ENCODE measurements at places on chromosomes 1 and 21. TPM values are rescaled to one million over a fixed set of nuclear protein-coding genes. Genes with fewer than 3 reads are reported as not detected.

DNA sequence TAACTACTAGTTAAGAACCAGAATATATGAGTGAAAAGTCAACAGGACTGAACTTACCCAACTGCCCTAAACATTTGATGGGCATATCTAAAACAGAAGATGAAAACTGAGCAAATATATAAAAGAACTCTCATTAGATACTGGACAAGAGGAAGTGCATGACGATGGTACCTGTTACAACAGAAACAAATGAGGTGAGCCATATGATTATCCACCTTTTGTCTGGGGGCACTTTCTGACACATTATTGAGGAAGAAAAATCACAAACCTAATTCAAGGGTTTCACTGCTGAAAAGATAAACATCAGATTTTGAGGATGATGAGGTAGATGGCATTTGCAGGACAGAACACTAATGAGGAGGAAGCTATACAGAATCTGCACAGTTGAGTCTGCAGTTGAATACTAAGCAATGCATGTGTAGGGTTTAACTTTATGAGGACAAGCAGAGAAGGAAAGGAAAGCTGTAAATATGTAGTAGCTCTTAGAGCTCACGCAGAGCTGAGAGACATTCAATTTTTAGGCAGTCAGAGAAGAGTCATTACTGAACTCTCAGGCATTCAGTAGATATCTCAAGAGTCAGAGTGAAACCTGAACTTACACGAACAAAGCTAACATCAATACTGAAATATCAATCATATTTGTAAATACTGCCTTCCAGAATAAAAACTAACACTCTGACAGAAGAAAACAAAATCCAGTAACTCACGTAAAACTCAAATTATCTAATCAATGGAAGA is 262.1 kb downstream of the AKT3 start:
- no peak for DNase-seq

DNA sequence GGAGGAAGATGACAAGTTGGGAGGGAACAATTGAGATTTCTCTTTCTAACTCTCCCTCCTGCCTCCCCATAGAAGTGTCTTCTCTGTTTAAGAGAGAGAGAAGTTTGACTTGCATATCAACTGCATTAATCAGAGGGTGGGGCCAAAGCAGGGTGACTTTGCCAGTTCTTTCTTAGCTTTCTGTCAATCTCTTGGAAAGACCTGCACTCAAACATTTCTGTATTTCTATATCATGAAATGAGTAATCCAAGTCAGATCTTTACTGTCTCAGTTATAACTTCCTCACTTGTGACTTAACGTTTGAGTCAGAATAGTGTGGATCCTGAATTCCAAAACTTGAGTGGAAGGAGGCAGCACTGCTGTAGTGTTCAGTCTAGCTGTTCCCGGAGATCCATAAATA is 180.8 kb upstream of the KCNK2 start:
- no peak for DNase-seq

GRCh38 chr1:40922969-40923368 is 56.5 kb upstream of the CTPS1 start:
- DNase-seq, result no peak

DNA sequence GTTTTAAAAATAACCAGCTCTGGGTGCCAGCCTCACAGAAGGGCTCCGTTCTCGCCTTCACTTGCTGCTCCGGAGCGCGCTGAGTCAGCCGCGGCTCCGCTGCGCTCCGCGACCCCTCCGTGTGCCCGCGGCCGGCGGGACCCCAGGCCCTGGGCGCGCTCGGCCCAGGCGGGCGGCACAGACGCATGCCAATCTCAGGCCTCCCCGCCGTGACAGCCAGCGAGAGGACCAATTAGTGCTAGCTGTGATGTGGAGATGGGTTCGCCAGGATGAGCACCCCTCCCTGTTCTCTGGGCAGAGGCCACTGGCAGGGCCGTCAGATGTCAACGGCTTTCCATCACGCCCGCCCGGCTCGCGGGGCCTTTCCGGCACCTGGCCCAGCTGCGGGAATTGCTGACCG is 293.8 kb downstream of the SPATA17 start:
- DNase-seq, result no peak

- peak; percentile 48 for DNase-seq
Observed at GRCh38 chr1:103457886-103458455, 67.5 kb upstream of the RNPC3 start.

GRCh38 chr1:211621447-211622198 is 42.7 kb upstream of the SLC30A1 start:
- DNase-seq, result no peak

GRCh38 chr1:90334137-90334536 is 339.2 kb downstream of the ZNF326 start:
- no peak for DNase-seq

- no peak for DNase-seq
Observed at GRCh38 chr21:27795418-27795817, 828.5 kb upstream of the ADAMTS5 start.

GRCh38 chr1:15948595-15949452 is 27.1 kb downstream of the ZBTB17 start:
- DNase-seq, result peak; percentile 82

GRCh38 chr1:174393885-174394284 is 53.9 kb upstream of the GPR52 start:
- DNase-seq, result no peak

DNA sequence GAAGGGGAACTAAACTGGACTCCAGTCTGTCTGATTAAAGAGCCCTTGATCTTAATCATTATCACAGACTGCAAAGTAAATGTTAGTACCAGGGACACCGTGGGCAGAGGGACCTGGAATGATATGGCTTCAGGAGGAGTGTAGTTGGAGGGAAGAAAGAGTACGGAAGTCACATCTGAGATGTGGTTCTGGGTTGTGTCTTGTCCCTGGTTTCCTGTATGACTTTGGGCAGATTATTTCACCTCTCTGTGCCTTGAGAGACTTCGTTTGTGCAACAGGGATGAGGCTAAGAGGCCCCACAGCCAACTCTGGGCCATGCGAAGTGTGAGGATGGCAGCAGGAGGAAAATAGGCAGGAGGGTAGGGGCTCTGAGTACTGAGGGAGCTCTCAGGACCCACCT is 76.1 kb upstream of the SLC2A1 start:
- no peak for DNase-seq

- no peak for DNase-seq
Observed at GRCh38 chr1:182157187-182157586, 95.7 kb upstream of the ZNF648 start.

- no peak for DNase-seq
Observed at GRCh38 chr1:32489774-32490454, 25.0 kb downstream of the ZBTB8B start.

DNA sequence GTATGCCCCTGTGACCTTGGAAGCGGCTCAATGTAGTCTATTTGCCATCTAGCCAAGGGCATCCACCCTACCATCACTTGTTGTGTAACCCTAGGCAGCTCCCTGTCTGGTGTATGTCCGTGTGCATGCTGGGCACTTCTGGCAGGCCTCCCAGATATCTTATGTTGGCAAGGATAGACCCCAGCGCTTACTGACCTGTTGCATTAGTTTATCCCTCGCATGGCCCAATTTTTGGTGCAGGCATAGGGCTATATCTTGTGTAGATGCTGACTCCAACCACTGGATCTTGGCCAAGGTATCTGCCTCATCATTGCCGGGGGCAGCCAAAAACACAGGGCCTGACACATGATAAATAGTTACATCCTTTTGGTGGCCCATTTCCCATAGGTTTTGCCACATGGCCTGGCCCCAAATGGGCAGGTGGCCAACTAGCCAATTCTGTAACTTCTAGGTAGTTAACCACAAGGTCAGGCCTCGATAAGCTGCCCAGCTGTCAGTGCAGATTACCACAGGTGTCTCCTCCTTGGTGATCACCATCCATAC is 14.0 kb upstream of the TBX19 start:
- no peak for DNase-seq

DNA sequence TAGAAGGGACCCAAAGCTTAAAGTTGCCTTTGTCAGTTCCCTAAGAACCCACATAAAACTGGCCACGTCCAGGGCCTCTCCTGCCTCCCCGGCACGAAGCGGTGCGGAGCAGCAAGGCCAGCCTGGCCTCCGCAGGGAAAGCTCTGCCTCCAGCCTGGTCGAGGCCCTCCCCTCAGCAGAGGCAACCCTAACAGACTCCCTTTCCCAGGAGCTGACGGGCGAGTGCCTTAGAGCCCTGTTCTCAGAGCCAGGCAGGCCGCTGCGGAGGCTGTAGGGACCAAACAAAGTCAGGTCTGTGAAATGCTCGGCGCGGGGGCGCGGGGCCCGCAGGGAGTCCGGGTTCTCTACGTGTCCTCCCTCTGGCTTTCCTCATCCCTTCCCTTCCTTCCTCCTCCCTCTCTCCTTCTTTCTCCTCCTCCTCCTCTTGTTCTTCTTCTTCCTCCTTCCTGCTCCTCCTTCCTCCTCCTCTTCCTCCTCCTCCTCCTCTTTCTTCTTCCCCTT is 40.7 kb downstream of the RIPK4 start:
- DNase-seq, result no peak

DNA sequence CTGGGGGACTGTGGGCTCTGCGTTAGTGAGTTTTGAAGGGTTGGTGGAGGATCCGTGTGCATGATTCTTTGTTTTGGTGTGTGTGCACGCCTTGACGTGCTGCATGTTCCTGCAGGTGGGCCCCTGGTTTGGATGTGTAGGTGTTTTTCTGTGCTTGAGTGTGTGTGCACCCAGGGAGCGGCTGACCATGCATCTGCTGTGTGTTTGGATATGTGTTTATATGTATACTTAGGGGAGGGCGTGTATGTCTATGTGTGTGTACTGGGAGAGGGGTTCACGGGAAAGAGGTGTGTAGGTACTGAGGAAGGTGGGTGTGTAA is 1.1 kb downstream of the VANGL2 start:
- no peak for DNase-seq

- DNase-seq, result no peak
Observed at GRCh38 chr1:41868241-41868998, 50.3 kb downstream of the HIVEP3 start.

- DNase-seq, result no peak
Observed at GRCh38 chr1:239178961-239179360, 207.4 kb upstream of the CHRM3 start.

- no peak for DNase-seq
Observed at GRCh38 chr1:199784138-199784895, 243.2 kb upstream of the NR5A2 start.

DNA sequence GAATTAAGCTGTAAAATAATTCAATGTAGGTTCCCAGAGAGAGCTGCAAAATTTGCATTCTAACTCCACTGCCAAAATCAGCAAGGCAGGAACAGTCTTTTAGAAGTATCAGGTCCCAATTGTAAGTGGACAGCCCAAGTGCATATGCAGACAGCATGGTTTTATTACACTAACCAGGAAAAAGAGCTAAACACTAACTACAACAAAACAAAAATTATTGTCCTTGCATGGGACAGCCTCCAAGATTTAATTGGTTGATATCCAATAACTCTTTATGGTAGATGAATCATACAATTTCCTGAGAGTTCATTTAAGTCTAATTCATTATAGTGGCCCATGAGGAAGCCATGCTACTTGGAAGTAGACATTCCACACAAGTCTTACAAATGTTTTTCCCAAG is 154.3 kb upstream of the ZNF648 start:
- DNase-seq, result peak; percentile 58

- DNase-seq, result no peak
Observed at GRCh38 chr1:41286992-41287391, 44.9 kb upstream of the SCMH1 start.

DNA sequence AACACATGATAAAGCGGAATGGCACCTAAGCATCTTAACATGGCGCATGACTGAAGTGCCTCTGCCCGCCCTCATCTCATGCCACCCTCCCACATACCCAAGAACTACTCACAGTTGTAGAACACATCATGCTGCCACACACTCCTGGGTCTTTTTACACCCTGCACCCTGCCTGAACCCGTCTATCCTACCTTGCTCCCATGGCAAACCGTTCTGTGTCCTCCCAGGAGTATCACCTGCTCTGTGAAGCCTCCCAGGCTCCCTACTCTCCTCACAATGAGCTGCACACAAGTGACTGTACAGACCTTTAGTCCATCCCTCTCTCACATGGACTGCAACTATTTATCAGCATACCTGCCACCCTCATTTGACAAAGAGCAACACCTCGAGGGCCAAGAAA is 144.0 kb downstream of the TGFBR3 start:
- no peak for DNase-seq

DNA sequence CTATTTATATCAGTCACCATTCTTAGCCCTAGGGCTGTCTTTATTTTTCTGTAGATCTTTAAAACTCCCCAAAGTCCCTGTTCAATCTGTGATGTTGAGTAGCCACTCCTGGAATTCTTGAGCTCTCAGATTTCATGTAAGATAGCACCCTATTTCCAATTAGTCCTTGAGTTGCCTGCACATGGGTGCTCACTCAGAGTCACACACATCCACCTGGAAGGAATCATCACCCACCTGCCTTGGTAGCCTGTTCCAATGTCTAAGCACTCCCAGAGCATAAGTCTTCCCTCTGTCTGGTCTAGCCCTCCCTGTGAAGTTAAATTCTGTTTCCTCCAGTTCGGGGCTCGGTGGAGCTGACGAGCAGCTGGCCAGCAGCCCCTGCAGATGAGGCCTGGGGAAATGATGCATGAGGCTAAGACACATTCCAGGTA is 14.7 kb upstream of the ATF3 start:
- DNase-seq, result no peak

DNA sequence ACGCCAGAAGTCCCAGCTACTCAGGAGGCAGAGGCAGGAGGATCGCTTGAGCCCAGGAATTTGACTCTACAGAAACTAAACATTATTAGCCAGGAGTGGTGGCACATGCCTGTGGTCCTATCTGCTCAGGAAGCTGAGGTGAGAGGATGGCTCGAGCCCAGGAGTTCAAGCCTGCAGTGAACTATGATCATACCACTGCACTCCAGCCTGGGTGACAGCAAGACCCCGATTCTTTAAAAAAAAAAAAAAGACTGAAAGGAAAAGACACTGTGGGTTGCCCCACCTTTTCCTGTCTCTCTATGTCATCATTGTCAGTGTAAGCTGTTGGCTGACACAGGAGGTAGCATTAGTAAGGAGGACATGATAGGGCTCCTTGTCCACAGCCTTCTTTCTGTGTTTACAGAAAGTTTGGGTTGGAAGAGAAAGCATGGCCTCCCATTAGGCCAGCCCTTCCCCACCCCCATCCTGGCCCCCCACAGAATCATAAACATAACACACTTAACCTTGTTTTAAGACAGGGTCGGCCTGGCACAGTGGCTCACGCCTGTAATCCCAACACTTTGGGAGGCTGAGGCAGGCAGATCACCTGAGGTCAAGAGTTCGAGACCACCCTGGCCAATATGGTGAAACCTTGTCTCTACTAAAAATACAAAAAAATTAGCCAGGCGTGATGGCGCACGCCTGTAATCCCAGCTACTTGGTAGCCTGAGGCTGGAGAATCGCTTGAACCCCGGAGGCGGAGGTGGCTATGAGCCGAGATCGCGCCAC is 20.6 kb upstream of the RCAN3 start:
- DNase-seq, result no peak

Gene IL22RA1
- not detected for total RNA-seq

Gene AADACL4
- total RNA-seq, result 0.04 TPM

Gene BMP8A
- 0.40 TPM for total RNA-seq

Gene CYP4Z1
- total RNA-seq, result 0.18 TPM

Gene ATP6V1G3
- not detected for total RNA-seq

Gene KCNE1
- total RNA-seq, result 0.31 TPM

Gene NHLH1
- 0.04 TPM for total RNA-seq

Gene VASH2
- 25.3 TPM for total RNA-seq

Gene KRTAP19-1
- not detected for total RNA-seq

Gene TEX38
- total RNA-seq, result not detected

Gene UTS2
- not detected for total RNA-seq

Gene MPZ
- total RNA-seq, result 21.9 TPM
